ENCODE measurements at places on chromosomes 4 and X. TPM values are rescaled to one million over a fixed set of nuclear protein-coding genes. Genes with fewer than 3 reads are reported as not detected.

OTUD5 gene
- 52.0 TPM for polyA plus RNA-seq

RAB40AL gene
- 0.21 TPM for polyA plus RNA-seq

ZCCHC18 gene
- 1.9 TPM for polyA plus RNA-seq

GCNA gene
- polyA plus RNA-seq = 1.2 TPM

SLC39A8 gene
- 0.05 TPM for polyA plus RNA-seq

- no peak for DNase-seq
These were observed 5.0 kb downstream of the XPNPEP2 start for GRCh38 chrX:129743821-129744220.

UGT2B10 gene
- polyA plus RNA-seq = not detected

- no peak for DNase-seq
These were observed 3.3 kb upstream of the GPRASP2 start for GRCh38 chrX:102708900-102709299.

DNA sequence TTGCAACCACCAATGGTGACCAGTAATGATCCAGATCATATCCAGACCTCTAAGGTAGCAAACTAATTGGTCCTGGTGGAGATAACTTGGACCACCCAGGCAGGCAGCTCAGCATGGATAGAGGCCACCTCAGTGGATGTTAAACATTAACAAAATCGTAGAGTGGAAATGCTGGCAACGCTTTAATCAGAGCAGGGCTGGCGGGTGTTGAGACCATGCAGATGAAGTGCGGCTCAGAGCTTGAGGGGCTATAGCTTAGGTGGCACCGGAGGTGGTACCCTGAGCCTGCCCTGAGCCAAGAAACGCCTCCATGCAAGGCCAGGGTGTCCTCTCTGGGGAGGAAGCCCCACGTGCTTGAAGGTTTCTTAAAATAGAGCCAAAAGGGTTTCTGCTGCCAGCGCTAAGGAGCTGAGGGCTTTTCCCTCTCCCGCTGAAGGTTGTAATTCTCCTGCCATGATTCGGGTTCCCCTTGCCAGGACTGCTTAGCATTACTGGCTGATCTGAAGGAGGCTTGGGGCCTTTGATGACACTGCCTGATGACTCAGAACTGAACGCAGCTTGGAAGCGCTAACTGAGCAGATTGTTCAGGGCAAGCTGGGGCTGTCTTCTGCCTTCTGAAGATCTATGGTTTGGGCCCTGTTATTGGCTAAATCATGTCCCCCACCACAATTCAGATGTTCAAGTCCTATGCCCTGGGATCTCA lies 177.8 kb upstream of the ATP6AP2 start:
- DNase-seq = peak; percentile 1

FRAS1 gene
- polyA plus RNA-seq = under 0.01 TPM

DNA sequence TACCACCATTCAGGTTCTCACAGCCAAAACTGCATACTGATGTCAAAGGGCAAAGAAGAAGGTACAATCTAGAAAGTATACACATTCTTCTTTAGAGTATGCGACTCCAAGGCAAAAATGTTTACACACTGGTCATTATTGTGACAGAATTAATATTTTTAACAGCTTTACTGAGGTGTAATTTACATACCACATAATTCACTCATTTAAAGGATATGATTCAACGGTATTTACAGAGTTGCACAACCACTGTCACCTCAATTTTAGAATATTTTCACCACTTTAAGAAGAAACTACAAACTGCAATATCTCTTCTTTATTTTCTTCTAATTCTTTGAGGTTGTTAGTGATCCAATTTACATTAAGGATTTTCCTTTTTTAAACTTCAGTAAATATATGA lies 325.4 kb upstream of the SMIM31 start:
- DNase-seq = no peak

DNA sequence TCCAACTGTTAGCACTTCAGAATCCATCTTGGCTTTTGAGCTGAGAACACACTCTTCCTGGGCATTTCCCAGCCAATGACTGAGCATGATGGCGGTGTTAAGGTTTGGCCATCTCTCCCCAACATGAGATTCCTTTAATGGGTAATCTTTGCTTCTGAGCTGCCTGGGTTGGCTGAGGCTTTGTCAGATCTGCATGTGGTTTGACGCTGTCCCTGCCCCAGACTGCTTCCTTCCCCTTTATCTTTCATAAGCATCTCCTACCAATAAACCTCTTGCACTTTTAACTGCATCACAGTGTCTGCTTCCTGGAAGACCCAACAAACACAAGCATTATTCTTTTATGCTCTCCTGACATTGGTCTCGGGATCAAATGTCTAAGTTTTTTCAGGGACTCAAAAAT lies 31.5 kb upstream of the DIPK2B start:
- DNase-seq = no peak

DNA sequence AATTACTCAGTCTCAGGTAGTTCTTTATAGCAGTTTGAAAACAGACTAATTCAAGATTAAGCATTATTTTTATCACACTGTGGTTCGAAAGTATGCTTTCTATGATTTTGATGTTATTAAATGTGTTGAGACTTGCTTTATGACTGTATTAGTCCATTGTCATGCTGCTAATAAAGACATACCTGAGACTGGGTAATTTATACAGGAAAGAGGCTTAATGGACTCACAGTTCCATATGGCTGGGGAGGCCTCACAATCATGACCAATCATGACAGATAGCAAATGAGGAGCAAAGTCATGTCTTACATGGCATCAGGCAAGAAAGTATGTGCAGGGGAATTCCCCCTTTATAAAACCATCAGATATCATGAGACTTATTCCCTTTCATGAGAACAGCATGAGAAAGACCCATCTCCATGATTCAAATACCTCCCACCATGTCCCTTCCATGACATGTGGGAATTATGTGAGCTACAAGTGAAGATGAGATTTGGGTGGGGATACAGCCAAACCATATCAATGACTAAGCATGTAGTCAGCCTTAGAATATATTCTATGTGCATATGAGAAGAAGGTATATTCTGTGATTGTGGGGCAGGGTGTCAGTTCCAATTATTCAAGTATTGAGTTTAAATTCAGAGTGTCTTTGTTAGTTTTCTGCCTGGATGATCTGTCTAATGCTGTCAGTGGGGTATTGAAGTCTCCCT lies 44.6 kb upstream of the UGT2A1 start:
- DNase-seq = no peak

MAGEA10 gene
- not detected for polyA plus RNA-seq

DNA sequence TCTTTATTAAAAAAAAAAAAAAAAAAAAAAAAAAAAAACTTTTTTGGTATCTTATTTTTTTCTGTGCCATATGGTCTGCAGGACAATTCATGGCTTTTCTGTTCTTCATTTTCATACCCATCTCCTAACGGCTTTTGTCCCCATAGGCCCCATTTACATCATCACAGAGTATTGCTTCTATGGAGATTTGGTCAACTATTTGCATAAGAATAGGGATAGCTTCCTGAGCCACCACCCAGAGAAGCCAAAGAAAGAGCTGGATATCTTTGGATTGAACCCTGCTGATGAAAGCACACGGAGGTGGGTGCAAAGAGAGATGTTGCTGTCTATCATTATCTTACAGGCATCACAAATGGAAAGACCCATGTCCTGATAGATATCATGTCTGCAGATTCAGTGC lies 49.1 kb downstream of the PDGFRA start:
- no peak for DNase-seq

- DNase-seq = no peak
These were observed 69.8 kb downstream of the GAB1 start for GRCh38 chr4:143406523-143406922.

GRCh38 chr4:173165706-173166105 lies 2.9 kb upstream of the GALNT7 start:
- no peak for DNase-seq

GRCh38 chrX:4263030-4263803 lies 549.8 kb upstream of the PRKX start:
- DNase-seq = no peak

DNA sequence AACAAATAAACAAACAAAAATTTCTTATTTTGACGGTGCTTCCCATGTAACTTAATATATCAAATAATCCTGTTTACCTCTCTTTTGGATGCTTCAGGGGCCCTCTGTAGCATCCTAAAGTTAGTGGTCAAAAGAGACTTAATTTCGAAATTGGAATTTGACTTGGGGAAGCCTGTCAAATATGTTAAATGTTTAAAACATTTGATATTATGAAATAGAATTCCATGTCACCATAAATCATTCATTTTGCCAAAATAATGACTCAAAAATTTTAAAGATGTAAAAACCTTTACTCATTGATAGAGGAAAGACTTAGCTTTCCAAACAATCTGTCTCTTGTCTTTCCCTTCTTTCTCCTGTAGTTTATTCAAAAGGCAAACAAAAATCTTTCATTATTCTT lies 20.6 kb upstream of the TEX13A start:
- no peak for DNase-seq

GRCh38 chrX:69616457-69617203 lies 717 bp downstream of the EDA start:
- DNase-seq = no peak
